ENCODE measurements at places on chromosomes 3 and 15.

DNA sequence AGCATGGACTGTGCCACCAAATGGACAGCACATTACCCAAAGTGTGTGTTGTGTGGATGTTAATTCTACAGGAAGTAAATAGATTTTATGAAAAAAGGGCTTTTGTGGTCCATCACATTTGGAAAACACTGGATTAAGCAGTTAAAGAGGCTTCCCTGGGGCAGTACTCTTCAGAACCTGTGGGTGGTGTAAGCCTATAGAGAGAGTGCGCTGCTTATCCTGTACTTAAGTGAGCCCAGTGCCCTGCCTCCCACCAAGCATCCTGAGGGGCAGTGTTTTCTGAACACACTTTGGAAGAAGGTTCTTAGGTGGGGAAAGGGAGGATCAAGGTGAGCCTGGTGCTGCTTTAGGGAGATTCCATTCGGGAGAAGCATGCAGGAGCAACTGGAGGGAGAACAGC is 10.9 kb downstream of the TTLL3 start:
- no peak for DNase-seq

GRCh38 chr3:72427624-72428023 is 420.6 kb downstream of the SHQ1 start:
- no peak for DNase-seq

GRCh38 chr3:46829699-46830208 is 33.5 kb downstream of the MYL3 start:
- no peak for DNase-seq

DNA sequence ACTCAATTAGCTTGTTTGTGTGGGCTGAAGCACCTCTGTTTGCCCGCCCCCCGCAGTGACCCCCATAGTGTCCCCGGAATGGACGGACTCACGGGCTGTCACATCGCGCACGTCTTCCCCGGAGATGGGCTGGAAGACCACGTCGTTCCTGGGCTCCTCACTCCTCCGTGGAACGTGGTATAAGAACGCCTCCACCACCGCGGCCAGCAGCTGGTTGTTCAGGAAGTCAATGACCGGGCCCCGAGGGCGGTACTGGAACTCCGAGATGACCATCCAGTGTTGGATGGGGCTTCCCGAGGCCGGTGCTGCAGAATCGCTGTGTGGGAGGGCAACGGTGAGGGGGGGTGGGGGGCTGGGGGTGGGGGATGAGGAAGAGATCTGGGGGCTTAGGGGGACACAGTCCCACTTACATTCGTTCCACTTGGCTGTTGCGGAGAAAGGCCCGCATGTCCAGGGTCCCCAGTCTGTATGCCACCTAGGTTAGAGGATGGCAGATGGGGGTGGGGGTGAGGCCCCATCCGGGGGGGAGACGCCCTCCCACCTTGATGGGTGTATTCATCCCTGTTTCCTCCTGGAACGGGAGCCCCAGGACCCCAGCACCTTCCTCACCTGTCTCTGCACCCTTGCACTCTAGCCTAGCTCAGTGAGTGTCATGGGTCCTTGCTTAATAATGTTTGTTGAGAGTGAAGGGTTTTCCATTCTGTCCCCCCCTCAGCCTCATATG is 30.2 kb downstream of the MUC20 start:
- DNase-seq, result no peak

DNA sequence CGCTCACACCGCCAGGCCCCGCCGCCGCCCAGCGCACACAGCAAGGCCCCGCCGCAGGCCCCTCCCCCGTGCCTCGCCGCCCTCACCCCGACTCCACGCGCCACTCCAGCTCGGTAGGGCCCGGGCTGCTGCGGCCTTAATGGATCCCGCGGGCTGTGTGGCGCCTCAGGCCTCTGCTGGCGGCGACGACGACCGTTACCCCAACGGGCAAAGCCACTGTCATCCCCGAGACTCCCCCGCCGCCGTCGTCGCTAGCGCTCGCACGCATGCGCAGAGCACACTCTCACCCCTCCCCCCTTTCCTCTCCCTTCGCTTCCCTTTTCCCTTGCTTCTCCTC is at the start of gene MSL2:
TSS of gene MSL2 (minus strand) at position 272 of the 337 bp plus-strand sequence. CDS start 1,222 bp downstream, outside the sequence.
- no peak for DNase-seq

GRCh38 chr3:169914321-169914720 is 2.9 kb downstream of the SAMD7 start:
- no peak for DNase-seq

DNA sequence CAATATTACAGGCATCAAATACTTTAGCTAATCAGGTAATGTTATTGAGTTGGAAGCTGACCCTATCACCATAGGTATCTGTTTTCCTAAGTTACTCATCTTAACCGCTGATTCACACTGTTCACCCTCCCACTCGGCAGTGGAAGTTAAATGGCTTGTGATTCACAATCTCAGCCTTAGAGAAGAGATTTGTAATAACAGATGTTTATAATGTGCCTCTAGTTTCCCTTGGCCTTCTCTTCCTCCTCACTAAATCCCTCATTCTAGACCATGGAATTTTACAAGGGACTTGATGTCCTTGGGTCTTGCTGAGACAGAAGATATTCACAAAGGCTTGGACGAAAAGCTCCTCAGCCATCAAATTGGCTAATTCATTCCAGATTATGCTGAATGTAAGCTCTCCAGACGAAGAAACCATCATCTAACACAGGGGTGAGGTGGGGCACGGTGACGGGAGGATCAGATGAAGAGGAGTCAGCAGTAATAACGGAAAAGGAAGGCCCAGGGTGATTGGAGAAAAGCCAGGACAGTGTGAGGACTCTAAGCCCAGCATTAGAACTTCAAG is 931.7 kb downstream of the MCTP2 start:
- DNase-seq, result peak; percentile 49

DNA sequence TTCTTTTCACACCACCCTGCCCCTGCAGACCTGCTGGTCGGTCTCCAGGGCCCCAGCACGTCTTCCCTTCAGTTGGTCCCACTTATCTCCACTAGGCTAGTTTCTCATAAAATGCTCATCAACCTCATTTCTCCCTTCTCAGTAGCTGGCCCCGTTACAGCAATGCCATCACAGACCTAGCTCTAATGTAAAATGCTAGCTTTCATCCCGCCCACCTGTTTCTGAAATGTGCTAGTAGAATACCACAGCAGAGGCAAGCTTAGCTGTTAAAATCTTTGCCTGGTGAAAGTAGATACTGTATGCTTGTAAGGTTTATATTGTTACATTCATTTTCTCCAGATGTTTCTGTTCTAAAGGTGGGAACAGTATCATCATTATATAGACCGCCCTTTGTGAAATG is 13.1 kb downstream of the MKRN2OS start:
- no peak for DNase-seq

DNA sequence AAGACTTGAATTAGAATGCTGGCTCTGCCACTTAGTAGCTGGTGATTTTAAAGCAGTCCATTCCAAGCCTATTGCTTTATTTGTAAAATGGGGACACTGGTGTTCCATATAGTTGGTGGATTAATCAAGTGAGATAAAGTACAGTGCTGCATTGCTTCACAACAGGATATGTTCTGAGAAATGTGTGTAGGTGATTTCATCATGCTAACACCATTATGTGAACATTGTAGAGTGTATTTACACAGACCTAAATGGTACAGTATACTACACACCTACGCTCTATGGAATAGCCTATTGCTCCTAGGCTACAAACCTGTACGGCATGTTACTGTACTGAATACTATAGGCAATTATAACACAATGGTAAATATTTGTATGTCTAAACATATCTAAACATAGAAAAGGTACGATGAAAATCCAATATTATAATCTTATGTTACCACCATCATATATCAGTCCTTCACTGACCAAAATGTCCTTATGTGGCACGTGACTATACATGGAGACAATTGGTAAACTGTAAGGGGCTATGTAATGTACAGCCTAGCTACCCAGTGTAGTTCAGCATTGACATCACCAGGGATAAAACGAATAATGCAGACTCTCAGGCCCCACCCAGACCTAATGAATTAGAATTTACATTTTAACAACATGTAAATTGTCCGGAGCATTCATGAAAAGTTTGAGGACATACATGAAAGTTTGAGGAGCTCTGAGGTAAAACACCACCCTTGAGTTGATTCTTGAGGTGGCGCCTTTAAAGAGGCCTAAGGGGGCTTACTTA is 121.4 kb upstream of the BFSP2 start:
- no peak for DNase-seq

DNA sequence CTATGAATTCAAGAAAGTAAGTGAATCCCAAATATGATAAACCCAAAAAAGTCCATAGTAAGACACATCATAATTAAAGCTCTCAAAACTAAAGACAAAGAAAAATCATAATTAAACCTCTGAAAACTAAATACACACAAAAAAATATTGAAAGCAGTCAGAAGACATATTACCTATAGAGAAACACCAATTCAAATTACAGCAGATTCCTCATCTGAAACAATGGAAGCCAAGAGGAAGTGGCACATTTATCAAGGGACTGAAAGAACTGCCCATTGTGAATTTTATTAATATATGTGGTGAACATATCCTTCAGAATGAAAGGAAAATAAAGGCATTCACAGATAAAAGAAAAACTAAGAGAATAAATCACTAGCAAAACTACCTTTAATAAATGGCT is 128.2 kb downstream of the SCAPER start:
- no peak for DNase-seq

DNA sequence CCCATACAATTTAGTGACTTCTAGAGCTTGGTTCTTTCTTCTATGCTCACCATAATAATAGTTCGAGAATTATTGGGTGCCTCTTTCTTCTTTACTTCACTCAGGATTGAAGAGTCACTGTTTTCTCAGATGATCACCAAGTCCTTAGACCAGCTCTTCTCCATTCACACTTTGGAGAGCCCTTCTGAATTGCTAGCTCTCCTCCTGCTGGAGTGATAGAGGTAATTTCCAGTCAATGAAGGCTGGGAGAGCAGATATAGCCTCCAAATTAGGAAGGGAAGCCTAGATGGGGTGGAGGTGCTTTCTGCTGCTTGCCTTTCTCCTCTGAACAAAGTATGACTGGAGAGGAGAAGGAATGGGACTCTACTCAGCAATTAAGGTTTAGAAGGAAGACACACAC is 10.7 kb upstream of the BBX start:
- no peak for DNase-seq

DNA sequence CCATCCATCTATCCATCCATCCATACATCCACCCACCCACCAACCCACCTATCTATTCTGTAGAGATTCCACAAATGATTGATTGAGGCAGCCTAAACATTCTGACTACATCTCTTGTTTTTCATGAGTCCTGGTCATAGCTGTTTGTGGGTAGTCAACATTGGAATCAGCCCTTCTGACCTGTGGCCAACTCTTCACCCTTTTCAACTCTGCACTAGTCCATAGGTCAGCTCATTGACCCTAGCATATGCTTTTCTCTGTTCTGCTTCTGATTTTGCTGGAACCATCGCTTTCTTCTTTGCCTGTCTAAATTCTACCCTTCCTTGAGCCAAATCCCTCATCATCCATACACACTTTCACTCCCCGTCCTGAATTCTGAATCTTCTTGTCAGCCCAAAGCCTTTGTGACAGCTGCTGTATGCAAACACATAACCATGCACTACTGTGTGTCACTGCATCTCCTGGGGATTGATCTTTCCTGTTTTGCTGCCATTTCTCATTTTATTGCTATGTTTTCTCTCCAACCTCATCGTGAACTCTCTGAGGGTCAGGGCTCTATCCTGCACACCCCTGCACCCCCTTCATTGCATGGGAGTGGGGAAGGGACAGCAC is 16.8 kb upstream of the KCTD6 start:
- DNase-seq, result no peak

GRCh38 chr3:194682694-194683310 is 2.9 kb upstream of the FAM43A start:
- DNase-seq, result peak; percentile 68

- DNase-seq, result peak; percentile 33
Observed at GRCh38 chr3:168040607-168041208, 55.0 kb downstream of the GOLIM4 start.

- peak; percentile 53 for DNase-seq
Observed at GRCh38 chr15:35306361-35306981, 221.4 kb upstream of the NANOGP8 start.

DNA sequence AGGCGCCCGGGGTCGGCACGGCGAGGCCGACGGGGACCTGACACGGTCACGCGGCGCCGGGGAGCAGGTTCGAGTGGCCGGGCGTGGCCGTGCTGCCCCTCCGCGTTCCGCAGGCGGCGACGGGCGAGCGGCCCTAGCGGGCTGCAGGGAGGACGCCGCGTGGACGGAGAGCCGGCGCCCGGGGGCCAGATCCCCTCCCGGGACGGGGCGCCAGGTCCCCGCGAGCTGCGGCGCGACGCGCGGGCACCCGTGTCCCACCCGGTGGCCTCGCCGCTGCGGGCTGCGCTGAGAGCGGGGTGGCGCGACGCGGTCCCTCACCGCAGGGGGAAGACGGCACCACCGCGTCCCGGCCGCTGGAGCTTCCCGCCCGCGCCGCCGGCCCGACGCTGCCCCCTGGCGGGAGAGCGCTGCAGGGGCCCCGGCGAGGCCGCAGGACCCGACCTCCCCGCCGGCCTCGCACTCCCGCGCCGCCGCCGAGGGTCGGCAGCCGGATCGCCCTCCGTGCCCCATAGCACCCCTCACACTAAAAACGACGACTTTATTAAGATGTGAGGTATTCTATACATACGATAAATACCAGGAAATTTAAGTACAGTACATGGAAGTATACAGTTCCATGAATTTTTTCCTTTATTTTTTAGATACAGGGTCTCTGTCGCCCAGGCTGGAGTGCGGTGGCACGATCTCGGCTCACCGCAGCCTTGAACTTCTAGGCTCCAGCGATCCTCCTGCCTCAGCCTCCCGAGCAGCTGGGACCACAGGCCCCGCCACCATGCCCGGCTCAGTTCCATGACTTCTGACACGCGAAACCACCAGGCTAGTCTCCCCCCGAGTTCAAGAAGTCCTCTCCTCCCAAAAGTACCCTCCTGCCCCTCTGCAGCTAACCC is 1.3 kb upstream of the PIGZ start:
- peak; percentile 10 for DNase-seq

DNA sequence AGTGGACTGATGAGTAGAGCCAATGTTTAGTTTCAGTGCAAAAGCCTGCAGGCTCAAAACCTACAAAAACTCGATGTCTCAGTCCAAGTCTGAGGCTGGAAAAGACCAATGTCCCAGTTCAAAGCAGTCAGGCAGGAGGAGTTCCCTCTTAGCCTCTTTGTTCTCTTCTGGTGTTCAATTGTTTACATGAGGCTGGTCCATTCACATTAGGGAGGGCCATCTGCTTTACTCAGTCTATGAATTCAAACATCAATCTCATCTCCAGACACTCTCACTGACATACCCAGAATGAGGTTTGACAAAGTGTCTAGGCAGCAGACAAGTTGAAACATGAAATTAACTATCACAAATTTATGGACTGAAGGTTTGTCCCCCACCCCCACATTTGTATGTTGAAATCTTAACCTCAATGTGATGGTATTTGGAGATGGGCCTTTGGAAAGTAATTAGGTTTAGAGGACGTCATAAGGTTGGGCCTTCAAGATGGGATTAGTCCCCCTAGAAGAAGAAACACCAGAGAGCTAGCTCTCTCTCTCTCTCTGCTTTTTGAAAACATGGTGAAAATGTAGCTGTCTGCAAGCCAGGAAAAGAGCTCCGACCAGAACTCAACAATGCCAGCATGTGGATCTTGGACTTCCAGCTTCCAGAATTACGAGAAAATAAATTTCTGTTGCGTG is 438.5 kb upstream of the RGMA start:
- DNase-seq, result no peak

GRCh38 chr3:59527493-59527892 is 477.7 kb upstream of the CFAP20DC start:
- DNase-seq, result no peak

GRCh38 chr15:77097248-77097721 is 26.4 kb upstream of the TSPAN3 start:
- no peak for DNase-seq

Data from fibroblast of skin of left quadriceps (primary cell).